GM12878 (cell line): ENCODE measurements at places on chromosomes 5 and 9. TPM values are rescaled to one million over a fixed set of nuclear protein-coding genes. Genes with fewer than 3 reads are reported as not detected.

Gene CTXN3
- not detected in 2 replicates for polyA plus RNA-seq

Gene BRD9
- 26.5 and 35.7 TPM in 2 replicates for polyA plus RNA-seq

Gene FRMD3
- polyA plus RNA-seq: 0.09 and 0.26 TPM in 2 replicates

Gene LARP1
- polyA plus RNA-seq: 25.2 and 30.0 TPM in 2 replicates

GRCh38 chr5:142295084-142295758 is 29.6 kb downstream of the SPRY4 start:
- no peaks in the 10 kb centered on the region for H3K4me1 ChIP-seq
- no peaks in the 10 kb centered on the region for H3K27me3 ChIP-seq
- DNase-seq: no peak
- no peak overlapping the region for H3K27ac ChIP-seq

- H3K27ac ChIP-seq: no peak overlapping the region
- no peaks in the 10 kb centered on the region for H3K36me3 ChIP-seq
- DNase-seq: no peak
- H3K27me3 ChIP-seq: no peaks in the 10 kb centered on the region
- H3K4me1 ChIP-seq: no peaks in the 10 kb centered on the region
Measured at GRCh38 chr5:36444582-36445418, 143.1 kb upstream of the RANBP3L start.

- H3K36me3 ChIP-seq: peaks cover 2% of the 10 kb centered on the region; the same call in 1 of the 2 replicates
- H3K27ac ChIP-seq: no peak overlapping the region
- H3K4me1 ChIP-seq: no peaks in the 10 kb centered on the region
- H3K4me3 ChIP-seq: no peak overlapping the region
Measured at GRCh38 chr9:125343518-125344275, 82.1 kb downstream of the GAPVD1 start.

GRCh38 chr9:83384214-83384613 is 154.0 kb downstream of the FRMD3 start:
- no peak for DNase-seq
- no peaks in the 10 kb centered on the region for H3K36me3 ChIP-seq
- no peak overlapping the region for H3K27ac ChIP-seq
- H3K4me3 ChIP-seq: no peak overlapping the region
- no peaks in the 10 kb centered on the region for H3K27me3 ChIP-seq

GRCh38 chr5:59615272-59615671 is 278.3 kb downstream of the PDE4D start:
- no peaks in the 10 kb centered on the region for H3K27me3 ChIP-seq
- no peak for DNase-seq
- H3K36me3 ChIP-seq: no peaks in the 10 kb centered on the region
- no peak overlapping the region for H3K4me3 ChIP-seq
- H3K4me1 ChIP-seq: peaks cover 3% of the 10 kb centered on the region; the same call in 1 of the 2 replicates
- no peak overlapping the region for H3K27ac ChIP-seq

- no peak overlapping the region for H3K27ac ChIP-seq
- no peaks in the 10 kb centered on the region for H3K27me3 ChIP-seq
- H3K4me3 ChIP-seq: no peak overlapping the region
- H3K36me3 ChIP-seq: no peaks in the 10 kb centered on the region
Measured at GRCh38 chr5:135069895-135070657, 36.0 kb upstream of the PITX1 start.

DNA sequence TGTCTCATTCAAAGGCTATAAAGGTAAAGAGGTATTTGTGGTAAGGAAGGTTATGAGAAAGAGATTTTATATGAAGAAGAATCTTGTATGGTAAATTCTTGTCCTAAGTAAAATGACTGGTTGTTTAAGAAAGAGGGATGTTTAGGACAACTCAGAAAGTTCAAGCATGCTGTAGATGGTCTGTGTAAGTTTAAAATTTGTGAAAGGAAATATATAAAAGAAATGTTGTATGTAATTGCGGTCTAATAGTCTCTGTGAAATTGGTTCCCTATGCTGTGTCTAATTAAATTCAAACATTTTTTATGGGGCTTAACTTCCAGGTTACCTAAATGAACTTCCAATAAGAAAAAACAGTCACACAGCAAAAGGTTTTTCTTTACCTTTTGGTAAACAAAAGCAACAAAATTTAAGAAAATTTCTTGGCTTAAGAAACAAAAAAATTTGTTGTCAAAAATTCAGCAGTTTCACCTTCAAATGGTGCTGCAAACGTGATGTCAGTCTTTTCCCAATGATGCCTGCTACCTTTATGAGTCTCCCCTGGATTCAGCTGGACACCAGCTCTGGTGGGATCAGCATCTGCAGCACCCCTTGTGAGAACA is 83.0 kb upstream of the FCN1 start:
- H3K4me1 ChIP-seq: no peaks in the 10 kb centered on the region
- no peak for DNase-seq
- no peaks in the 10 kb centered on the region for H3K36me3 ChIP-seq
- H3K4me3 ChIP-seq: no peak overlapping the region

DNA sequence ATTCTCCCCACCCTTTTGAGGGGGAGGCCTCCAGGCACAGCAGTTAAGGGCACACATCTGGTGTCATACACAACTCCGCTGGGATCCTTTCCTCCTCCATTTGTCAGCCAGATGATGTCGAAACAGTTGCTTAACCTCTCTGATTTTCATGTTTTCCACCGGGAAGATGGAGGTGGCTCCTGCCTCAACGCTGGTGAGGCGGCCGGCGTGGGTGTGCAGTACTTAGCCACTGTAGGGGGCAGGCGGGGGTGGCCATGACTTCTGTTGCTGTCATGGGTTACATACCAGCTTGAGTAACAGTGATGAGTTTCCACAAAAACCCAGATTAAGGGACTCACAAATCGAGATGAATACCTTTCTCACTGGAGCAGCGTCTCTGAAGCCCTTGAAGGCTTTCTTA is 63.1 kb upstream of the EPB41L4B start:
- no peaks in the 10 kb centered on the region; the same call in 1 of the 2 replicates for H3K27me3 ChIP-seq
- H3K4me3 ChIP-seq: no peak overlapping the region
- no peaks in the 10 kb centered on the region for H3K36me3 ChIP-seq
- DNase-seq: no peak
